Stimulated activated naive CD8-positive, alpha-beta T cell treated with anti-CD3 and anti-CD28 coated beads, Interleukin-15, amount 100 ng/mL, for 72 hours (primary cell): ENCODE measurements at places on chromosomes 6 and 20.

DNA sequence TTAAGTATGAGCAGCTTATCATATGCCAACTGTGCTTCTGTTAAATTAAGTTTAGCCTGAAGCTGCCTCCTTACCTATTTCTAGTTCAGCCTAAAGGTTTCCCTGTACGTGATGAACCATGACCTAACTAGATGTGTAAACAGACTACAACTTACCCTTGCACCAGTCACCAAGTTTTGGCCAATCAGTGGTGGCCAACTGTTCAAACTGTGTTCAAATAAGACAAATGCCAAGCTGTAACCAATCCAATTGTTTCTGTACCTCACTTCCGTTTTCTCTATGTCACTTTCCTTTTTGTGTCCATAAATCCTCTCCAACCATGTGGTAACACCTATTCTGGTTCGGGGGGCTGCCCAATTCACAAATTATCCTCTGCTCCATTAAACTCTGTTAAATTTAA lies 6.0 kb upstream of the SLC2A10 start:
- DNase-seq, result no peak

GRCh38 chr20:52800734-52801627 lies 171.2 kb upstream of the TSHZ2 start:
- no peak for DNase-seq

GRCh38 chr6:15036690-15037245 lies 209.1 kb upstream of the JARID2 start:
- DNase-seq, result no peak

DNA sequence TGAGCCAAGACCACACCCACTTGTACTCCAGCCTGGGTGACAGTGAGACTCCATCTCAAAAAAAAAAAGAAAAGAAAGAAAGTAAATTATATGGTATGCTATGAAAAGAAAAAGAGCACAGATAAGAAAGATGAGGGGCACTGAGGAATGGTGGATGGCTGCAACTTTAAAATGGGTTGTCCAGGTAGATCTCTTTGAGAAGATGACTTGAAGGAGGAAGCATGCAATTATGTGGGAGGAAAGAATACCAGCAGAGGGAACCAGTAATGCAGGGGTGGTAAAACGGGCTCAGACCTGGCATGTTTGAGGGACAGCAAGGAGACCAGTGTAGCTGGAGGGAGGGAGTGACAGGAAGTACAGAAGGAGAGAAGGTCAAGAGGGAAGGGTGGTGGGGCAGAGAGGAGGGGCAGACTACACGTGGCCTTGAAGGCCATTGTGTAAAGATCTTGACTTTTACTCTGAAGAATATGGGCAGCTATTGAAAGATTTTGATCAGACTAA lies 22.3 kb downstream of the LINC00237 start:
- DNase-seq, result no peak

DNA sequence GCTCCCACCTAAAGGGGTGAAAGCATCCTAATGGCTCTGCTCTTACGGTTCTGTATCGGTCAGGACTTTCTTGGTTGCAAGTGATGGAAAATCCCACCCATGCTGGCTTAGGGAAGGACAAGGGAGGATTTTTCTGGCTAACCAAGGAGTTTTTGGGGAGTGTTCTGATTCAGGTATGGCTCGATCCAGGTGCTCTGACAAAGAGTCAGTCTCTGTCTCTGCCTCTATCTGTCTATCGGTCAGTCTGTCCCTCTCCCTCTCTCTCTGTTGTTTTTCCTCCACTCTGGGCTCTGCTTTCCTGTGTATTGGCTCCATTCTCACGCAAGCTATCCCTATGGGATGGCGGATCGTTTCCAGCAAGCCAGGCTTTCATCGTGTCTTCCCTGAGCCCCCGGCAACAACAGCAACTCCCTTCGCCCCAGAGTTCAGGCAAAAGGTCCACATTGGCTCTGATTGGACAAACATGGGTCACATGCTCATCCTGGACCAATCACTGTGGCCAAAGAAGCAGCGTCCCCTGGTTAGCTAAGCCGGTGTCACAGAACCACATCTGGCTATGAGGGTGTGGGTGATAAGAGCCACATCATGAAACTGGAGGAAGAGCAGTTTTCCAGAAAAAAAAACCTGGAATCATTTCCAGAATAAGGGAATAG lies 160.3 kb downstream of the BMP7 start:
- DNase-seq, result no peak

DNA sequence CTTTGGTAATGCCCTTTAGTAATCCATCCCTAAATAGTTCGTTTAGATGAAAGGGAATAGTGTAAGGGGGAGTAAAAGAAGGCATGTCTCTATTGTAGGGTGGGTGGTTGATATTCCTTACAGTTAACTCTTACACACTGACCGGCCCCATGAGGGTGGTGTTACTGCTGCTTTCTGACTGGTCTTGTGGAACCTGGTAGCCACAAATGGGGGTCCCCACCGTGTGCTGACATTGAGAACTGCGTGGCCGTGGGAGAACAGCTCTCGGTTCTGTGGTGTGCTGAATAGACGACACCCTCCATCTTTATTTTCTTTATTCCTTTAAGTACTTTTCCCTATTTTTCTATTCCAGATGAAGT lies 19.3 kb downstream of the MRAP2 start:
- DNase-seq, result no peak
